ENCODE measurements at places on chromosomes 1 and 21.

GRCh38 chr1:173779936-173780335, 44.5 kb upstream of the DARS2 start:
- DNase-seq: no peak

DNA sequence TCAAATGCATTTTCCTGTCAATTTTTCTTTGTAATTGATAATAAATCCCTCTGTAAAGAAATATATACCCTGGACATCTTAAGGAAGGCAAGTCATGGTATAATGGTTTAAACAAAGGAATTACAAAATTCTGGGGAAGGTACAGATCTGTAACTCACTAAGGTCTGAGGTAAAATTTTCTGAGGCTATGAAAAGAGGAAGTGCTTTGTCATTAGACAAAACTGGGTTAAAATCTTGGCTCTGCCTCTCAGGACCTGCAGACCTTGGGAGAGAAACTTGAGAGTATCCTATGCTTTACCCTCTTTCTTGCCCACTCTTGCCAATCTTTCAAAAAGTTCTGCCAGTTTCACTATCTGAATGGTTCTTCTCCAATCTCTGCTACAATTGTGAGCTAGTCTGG, 26.8 kb upstream of the BEND5 start:
- no peak for DNase-seq

- no peak for DNase-seq
These were observed 58.6 kb upstream of the ARHGAP29 start for GRCh38 chr1:94296018-94296417.

- DNase-seq: no peak
These were observed 76.4 kb upstream of the DNAH14 start for GRCh38 chr1:224852901-224853568.

DNA sequence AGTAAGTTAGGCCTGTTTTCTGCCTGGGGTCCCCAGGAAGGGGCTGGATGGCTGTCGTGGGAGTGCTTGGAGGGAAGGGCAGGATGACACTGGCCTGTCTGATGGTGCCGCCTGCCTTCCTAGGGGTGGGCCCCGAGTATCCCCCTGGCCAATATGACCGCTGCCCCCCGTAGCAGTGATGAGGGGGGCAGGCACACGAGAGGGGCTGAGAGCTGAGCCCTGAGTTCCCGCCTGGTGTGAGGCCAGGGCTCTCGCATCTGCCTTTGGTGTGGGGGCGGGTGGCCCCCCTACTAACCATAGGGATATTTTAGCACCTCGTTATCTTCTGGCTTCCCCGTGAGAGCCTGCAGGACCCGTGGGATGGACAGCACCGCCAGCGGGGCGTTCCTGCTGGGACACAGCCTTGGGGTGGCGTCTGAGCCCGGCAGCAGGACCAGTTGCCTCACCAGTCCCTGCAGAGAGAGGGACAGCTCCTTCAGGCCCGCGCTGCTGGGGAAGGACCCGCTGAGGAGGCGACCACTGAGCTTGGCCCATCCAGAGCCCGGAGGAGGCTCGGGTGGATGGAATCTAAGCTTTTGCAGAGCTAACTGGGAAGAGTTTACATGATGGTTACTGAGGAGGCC, 10.4 kb downstream of the KRTAP10-1 start:
- DNase-seq: no peak

DNA sequence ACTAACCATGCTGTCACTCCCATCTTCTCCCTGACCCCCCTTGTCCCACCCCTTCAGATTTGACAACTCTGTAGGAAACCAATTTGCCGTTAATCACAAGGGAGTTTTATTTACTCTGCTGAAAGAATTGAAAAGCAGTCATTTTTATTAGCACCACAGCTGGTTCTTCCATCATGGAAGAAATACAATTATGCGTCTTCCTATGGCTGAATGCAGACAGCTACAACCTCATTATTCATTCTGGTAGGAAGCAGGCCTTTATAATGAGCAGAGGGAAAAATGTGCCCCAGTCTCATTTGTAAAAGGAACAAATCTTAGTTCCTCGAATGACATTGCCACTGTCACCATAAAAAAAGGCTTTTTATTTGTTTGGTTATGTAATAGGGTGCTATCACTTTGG, 35.2 kb downstream of the JUN start:
- DNase-seq: no peak

GRCh38 chr1:18413541-18414305, 67.0 kb upstream of the KLHDC7A start:
- no peak for DNase-seq

DNA sequence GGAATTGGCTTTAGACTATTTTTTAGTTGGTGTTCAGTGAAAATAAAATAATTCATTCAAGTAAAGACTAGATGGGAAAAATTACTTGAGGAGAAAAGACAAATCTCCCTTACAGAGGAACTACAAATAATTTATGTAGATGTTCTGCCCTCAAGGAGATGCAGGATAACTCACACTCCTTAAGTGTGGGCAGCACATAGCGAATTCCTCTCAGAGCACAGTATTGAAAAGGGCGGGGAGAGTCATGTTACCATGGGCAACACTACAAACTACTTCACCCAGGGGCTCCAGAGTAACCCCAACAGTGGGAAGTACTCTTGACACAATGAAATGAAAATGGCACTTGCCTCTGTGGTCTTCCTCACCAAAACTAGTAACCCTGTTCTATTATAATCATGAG, 20.6 kb upstream of the LAMC2 start:
- DNase-seq: peak; percentile 27

- no peak for DNase-seq
These were observed 114.2 kb downstream of the ZC3H11B start for GRCh38 chr1:219498666-219499065.

- DNase-seq: no peak
These were observed 11.0 kb upstream of the SERBP1 start for GRCh38 chr1:67441183-67441582.

DNA sequence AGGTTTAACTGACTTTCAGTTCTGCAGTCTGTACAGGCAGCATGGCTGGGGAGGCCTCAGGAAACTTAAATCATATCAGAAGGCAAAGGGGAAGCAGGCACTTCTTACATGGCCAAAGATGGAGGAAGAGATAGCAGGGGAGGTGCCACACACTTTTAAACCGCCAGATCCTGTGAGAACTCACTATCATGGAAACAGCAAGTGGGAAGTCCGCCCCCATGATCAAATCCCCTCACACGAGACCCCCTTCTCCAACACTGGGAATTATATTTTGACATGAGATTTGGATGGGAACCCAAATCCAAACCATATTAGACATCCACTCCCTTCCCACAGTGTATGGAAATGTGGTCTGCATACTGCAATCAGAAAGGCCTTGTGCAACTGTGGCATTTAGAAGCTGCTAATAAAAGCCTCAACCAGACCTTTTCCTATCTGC, 148.2 kb downstream of the FCRL5 start:
- no peak for DNase-seq

- DNase-seq: no peak
These were observed 141.6 kb upstream of the NBPF11 start for GRCh38 chr1:148293651-148294050.

- DNase-seq: no peak
These were observed 14.7 kb downstream of the TIE1 start for GRCh38 chr1:43315481-43315880.

DNA sequence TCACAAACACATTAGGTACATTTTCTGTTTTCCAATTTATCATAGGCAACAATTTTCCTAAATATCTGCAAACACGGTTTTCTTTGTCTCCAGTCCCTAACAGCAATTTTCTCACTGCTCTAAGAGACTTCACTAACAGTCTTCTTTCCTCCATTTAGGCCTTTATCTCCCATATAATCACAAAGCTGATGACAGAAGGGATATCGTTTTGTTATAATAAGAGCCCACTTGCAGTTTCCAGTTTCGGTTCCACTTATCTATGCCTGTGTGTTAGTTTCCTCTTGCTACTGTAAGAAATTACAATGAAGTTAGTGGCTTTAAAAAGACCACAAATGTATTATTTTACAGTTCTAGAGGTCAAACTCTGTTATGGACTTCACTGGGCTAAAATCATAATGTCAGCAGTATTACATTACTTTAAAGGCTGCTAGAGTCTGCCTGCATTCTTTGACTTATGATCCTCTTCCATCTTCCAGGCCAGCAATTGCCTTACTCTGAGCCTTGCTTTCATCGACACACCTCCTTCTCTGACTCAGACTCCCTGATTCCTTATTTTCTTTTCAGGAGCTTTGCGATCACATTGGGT, 549.3 kb downstream of the NCAM2 start:
- DNase-seq: no peak

- DNase-seq: no peak
These were observed 141.2 kb upstream of the ST6GALNAC5 start for GRCh38 chr1:76725864-76726619.

DNA sequence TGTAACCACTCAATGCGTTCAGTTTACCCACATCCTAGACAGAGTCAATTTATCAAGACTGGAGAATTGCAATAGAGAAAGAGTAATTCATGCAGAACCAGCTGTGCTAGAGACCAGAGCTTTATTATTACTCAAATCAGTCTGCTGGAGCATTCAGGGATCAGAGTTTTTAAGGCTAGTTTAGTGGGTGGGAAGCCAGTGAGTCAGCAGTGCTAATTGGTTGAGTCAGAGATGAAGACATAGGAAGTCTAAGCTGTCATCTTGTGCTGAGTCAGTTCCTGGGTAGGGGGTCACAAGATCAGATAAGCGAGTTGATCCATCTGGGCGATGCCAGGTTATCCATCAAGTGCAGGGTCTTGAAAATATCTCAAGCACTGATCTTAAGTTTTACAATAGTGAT, 499.6 kb downstream of the MRPL39 start:
- peak; percentile 8 for DNase-seq

GRCh38 chr1:147556643-147557042, 15.3 kb downstream of the BCL9 start:
- no peak for DNase-seq

DNA sequence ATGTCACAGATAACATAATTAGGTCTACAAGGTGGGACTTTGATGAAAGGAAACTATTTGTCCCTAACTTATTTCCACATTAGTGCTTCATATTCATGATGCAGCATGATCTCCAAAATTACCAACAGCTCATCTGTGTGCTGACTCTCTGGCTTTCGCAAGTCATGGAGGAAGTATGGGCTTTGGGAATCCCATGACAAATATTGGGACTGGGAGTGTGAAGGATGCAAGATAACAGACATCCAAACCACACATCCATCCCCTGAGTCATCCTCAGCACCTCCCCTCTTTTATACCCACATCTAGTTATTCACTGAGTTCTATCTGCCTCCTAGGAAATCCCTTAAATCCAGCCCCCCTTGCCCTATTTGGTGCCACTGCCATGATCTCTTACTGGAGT, 102.8 kb upstream of the COL24A1 start:
- no peak for DNase-seq

GRCh38 chr1:232383455-232384123, 246.3 kb downstream of the SIPA1L2 start:
- no peak for DNase-seq

- no peak for DNase-seq
These were observed 52.7 kb downstream of the ZBTB17 start for GRCh38 chr1:15923241-15923640.

- DNase-seq: no peak
These were observed 43.8 kb downstream of the RUNX3 start for GRCh38 chr1:24886241-24886640.

DNA sequence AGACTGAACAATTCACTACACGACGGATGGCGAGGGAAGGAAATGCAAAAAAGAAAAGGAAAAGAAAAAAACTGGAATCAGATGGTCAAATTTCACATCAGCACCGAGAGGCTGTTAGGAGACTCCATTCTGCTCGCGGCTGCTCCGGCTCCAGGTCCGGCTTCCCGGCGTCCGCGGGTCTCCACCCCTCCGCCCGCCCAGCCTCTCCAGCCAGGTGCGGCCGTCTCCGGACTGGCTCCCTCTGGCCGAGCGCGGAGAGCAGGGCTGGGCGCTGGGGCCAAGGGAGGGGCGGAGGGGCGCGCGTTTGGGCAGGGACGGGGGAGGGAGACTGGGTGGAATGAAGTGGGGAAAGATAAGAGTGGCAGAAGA, 332 bp downstream of the KCNJ6 start:
- DNase-seq: no peak

DNA sequence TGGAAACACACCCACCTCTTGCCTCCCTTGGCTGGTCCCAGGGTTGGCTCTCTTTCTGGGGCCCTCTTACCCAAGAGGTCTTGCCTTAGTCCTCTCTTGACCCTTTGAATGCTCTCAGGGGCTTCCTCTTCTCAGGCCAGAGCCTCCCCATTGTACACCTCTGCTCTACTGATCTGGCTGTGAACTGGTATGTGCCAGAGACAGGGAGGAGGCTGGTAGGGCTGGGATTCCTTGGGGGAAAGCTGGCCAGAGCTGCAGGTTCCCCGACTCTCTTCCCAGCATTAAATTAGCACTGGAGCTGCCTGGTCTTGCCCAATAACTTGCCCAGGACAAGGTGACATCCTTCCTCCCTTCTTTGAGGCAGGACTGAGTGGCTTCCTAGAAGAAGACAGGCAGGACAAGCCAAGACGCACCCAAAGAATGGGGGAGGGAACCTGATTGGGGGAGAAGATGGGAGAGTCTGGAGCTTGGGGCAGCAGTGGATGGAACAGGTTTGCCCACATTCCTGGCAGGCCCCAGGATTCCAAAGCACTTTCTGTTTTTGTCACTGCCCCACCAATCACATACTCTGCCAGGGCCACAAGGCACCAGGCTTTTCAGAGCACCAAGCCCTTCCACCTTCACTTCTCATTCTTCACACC, 37.2 kb upstream of the CITED4 start:
- no peak for DNase-seq

DNA sequence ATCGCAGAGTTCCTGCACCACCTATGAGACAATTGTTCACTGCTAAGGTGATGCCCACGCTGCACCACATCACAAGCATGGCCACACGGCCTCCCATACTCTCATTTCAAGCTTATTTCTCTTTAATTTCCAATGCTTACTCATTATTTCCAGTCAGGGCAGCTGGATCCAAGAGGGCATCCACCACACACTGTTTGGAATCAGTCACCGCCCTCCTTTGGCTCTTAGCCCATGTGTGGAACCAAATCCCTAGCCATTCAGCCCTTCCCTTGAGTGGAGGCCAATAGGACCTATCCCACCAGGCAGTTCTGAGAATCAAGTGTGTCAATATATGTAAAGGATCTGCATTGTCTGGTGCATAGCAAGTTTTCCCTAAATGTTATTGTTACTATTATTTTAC, 26.3 kb upstream of the PALMD start:
- DNase-seq: no peak

DNA sequence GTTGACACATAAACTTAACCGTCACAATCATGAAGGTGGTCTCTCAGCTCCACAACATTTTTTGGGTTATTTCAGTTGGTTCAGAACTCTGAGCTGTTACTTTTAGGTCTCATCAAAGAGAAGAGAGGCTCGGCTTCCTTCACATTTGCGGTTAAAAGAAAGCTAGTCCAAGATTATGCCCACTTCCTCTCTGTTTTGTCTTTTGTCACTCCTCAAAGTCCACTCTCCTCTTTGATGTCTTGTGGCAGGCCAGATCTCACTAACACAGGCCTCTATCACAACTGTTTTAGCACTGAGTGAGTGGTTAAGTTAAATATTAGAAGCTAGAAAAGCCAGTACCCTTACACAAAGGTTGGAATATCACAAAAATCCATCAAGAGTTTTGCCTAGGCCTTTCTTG, 195.7 kb downstream of the FCRL5 start:
- no peak for DNase-seq

GRCh38 chr1:209556162-209556690, 27.3 kb upstream of the CAMK1G start:
- DNase-seq: peak; percentile 66

- DNase-seq: no peak
These were observed 67.2 kb downstream of the LRIG2 start for GRCh38 chr1:113140176-113140575.

GRCh38 chr21:42638266-42638863, 15.1 kb upstream of the PDE9A start:
- DNase-seq: no peak

GRCh38 chr21:36431252-36431651, 46.1 kb downstream of the CHAF1B start:
- no peak for DNase-seq

- no peak for DNase-seq
These were observed 21.2 kb downstream of the SESN2 start for GRCh38 chr1:28280501-28280900.

All from NT2/D1 (cell line).